ENCODE measurements at places on chromosomes 5 and 9. TPM values are rescaled to one million over a fixed set of nuclear protein-coding genes. Genes with fewer than 3 reads are reported as not detected.

DNA sequence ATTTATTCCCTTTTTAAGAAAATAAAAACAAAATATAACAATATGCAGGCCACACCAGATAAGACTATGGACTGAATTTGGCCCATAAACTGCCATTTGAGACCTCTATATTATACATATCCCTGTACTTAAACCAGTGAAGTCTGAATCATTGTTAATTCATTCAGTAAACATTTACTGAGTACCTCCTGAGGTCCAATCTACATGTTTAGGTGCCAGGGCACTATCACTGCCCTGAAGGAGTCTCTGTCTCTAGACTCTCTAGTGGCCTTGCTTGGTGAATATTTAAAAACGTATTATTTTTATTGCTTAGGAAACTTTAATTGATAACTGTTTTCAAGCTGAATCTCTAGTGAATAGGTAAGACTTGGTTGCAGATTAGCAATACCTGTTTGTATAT is 74.7 kb upstream of the ELL2 start:
- no peak for DNase-seq

DNA sequence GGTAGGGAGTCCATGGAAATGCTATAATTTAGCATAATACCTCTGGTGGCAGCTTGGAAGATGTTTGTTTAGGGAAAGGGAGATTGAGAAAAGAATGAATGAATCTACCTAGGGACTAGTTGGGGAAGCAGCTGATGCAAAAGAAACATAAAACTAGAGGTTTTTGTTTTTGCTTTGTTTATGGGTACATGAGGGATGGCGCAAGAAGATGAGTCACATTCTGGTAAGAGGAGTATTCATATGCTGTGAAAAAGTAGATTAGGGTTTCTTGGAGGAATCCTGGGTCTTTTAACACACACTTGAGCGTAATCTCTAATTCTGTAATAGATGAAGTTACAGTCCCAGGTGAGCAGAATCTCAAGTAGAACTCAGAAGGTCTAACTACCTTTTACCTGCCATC is 17.1 kb downstream of the C9orf43 start:
- no peak for DNase-seq

The TTC23L gene
- 0.10 TPM for total RNA-seq

The PDZD2 gene
- 0.05 TPM for total RNA-seq

- DNase-seq: no peak
Observed at GRCh38 chr9:23842565-23843129, 16.6 kb upstream of the ELAVL2 start.

- DNase-seq: no peak
Observed at GRCh38 chr5:98308960-98309359, 464.5 kb upstream of the RGMB start.

GRCh38 chr9:91059713-91060112 is 258.1 kb downstream of the SYK start:
- no peak for DNase-seq

DNA sequence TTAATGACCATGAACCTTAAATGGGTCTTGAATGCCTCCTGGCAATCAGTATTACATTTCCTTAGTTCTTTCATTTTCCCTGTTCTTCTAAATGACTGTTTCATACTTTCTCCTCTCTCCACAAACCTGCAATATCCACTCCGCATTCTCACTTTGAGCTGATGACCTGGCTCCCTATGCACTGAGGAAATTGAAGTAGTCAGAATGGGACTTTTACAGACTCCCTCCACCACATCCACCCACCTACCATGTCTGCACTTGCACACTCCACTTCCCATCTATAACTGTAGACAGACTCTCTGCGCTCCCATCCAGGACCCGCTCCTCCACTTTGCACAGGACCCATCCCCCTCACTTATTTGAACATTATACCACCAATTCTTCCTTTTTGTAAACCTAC is 36.2 kb upstream of the GZMA start:
- no peak for DNase-seq

GRCh38 chr5:180790020-180790419 is 12.6 kb downstream of the MGAT1 start:
- DNase-seq: no peak

DNA sequence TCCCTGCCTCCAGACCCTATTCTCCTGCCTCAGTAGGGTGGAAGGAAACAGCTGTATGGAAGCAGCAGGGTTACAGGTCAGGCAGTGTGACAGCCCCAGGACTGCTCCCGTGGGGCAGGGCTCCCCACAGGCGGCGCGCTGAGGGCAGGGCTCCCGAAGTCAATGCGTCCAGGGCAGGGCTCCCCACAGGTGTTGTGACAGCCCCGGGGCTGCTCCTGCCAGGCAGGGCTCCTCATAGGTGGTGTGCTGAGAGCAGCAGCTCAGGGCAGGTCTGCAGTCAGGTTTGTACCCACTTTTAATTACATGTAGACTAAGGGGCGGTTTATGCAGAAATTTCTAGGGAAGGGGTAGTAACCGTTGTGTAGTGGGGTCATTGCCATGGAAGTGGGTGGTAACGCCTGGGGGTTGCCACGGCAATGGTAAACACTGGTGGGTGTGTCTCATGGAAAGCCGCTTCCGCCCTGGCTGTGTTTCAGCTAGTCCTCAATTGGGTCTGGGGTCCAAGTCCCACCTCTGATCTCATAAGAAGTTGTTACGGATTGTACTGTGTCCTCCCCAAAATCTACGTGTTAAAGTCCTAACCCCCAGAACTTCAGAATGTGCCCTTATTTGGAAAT is 16.7 kb upstream of the TERT start:
- DNase-seq: no peak

- no peak for DNase-seq
Observed at GRCh38 chr5:527646-528628, 3.7 kb upstream of the SLC9A3 start.

DNA sequence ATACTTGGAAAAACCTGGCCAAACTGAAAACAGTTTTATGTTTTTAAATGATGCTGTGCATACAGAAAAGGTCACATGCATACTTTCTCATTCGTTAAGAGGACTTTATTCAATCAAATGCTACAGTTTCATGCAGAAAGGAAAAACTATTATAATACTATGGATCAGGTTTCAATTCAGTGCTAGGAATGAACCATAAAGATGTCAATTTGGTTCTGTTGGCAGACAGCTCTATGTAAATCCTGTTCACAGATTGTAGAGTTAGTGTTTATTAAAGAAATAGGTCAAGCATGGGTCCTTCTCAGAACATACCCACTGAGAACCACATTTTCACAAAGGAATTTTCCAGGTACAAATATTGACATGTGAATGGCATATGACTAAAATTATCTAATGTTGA is 57.1 kb downstream of the RETREG1 start:
- no peak for DNase-seq

DNA sequence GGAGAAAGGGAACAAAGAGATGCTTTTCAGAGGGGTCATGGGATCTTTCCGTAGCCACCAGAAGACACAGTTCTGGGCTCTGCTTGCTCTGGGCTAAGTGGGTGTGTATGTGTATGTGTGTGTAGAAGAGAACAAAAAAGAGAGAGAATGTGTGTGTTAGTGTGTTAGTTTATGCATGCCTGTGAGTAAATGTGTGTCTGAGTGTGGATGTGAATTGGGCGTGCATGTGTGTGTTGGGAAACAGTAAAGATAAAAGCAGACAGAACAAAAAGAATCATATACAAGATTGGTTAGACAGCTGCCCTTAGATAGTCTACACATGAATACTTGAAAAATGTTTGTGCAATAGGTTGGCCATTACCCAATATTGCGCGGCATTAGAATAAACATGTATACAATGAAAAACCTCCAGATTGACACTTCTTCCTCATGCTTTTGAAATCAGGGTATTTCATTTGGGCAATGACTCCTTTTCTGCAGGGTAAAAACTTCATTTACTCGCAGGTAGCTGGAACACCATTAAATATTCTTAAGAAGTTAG is 36.5 kb upstream of the HSPA9 start:
- DNase-seq: no peak

DNA sequence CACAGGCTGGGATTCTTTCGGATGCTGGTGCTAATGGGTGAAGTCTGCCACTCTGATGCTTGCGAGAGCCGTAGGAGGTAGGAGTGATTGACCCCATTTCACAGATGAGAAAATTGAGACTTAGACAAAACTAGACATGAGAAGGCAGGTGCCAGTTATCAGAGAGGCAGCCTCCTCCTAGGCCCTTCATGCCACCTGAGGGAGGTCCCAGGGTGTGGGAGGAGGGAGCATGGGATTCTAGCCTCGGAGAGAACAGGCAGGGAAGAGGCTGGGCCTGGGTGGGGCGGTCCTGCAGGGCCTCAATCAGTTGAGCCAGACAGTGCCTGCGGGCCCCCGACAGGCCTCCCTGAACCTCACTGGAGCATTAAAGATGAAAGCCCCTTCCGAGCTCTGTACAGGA is 112.4 kb downstream of the COL23A1 start:
- DNase-seq: no peak

The NANS gene
- 49.1 TPM for total RNA-seq

DNA sequence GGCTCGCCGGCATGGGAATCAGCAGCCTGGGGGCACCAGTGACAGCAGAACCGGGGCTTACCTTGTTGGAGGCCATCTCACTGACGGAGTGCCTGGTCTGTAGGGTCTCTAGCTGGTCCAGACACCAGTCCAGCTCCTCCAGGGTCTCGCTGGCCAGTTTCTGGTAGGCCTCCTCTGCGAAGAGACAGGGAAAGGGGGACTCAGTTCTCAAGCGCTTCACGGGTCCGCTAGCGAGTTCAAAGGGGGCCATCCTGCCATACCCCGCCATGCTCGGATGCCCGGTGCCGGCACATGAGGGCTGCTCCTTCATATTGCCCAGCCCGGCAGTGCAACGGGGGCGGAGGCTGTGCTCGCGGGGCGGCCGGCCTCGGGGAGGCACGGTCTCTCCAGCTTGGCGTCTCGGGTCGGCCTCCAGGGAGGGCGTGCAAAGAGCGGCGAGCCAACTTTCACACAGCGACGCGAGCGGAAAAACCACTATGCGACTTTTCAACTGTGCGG is 456.0 kb downstream of the RAB3C start:
- no peak for DNase-seq

The MBLAC2 gene
- 3.4 TPM for total RNA-seq

The ERAP2 gene
- 11.2 TPM for total RNA-seq

The PCDHB16 gene
- not detected for total RNA-seq

The SLC24A2 gene
- not detected for total RNA-seq

- DNase-seq: no peak
Observed at GRCh38 chr5:135207866-135208265, 173.8 kb upstream of the PITX1 start.

GRCh38 chr5:61464512-61464911 is 132.5 kb downstream of the ZSWIM6 start:
- DNase-seq: no peak

The FKBP15 gene
- 25.9 TPM for total RNA-seq

DNA sequence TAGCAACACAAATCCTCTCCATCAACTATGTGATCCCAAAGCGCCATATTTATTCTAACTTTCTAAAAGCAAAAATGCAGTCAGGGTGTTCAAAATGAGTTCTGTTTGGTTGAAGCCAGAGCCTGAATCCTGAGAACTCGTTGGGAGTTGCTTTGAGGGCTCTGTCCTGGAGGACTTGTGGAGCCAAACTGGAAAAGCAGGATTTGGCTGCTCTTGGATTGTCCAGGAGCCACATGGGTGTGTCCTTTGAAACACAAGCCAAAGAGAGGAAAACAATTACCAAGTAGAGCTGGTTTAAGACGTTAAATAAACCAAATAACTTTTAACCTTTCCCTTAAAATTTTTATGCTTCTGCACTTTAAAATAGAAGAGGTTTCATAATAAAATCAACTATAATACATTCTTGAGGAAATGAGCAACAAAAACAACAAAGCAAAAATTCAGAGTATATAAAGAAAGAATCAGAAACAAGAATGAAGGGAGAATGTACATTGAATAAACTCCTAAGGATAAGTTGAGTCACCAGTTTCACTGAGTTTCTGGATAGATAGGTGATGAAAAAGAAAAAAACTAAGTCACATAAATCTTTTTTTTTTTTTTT is 13.5 kb downstream of the C5orf46 start:
- DNase-seq: no peak

The TSSK1B gene
- not detected for total RNA-seq

GRCh38 chr9:101481261-101481660 is 45.7 kb upstream of the ALDOB start:
- DNase-seq: no peak

- DNase-seq: no peak
Observed at GRCh38 chr5:150227606-150228273, 37.9 kb downstream of the SLC6A7 start.

- no peak for DNase-seq
Observed at GRCh38 chr9:88873635-88874034, 117.6 kb upstream of the S1PR3 start.

The FBXL7 gene
- not detected for total RNA-seq

- no peak for DNase-seq
Observed at GRCh38 chr5:169331292-169331852, 30.4 kb upstream of the SLIT3 start.

- no peak for DNase-seq
Observed at GRCh38 chr5:159206368-159206767, 3.0 kb downstream of the RNF145 start.

The PCDHA10 gene
- not detected for total RNA-seq

DNA sequence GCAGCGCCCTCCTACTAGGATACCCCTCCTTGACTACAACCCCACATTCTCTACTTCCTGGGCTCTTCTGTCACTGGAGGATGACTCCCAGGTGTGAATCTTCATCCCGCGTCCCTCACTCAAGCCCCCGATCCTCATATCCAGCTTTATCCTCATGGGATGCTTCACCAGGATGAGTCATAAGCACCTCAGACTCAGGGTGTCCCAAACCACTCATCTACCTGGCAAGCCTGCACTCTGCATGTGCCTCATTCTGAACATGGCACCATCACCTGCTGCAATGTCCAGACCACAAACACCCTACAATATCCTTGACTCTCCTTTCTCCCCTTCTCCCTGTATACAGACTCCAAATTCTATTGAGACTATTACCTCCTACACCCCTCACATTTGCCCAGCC is 1.5 kb upstream of the TGFBI start:
- no peak for DNase-seq

DNA sequence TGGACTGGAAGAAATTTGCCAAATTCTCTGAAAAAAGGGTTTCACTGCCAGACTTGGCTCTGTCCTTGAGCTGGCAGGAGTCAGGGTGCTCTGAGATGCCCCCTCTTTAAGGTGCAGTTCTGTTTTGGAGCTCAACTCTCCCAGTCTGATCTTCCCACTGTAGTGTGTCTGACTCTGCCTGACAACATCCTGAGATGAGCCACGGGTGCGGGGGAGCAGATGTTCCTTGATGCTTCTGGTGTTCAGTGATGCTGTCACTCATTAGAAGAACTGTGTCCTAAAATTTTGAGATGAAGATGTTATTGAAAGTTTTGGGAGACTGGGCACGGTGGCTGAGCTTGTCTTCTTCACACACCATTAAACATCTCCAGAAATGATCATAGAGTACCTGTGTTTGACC is 78.2 kb downstream of the BASP1 start:
- no peak for DNase-seq

The IL4 gene
- total RNA-seq: 17.9 TPM

GRCh38 chr5:58891086-58891970 is 308.5 kb downstream of the RAB3C start:
- peak; percentile 63 for DNase-seq

- no peak for DNase-seq
Observed at GRCh38 chr5:154753792-154754191, 1.4 kb upstream of the LARP1 start.

- no peak for DNase-seq
Observed at GRCh38 chr9:4235871-4236804, 63.7 kb downstream of the GLIS3 start.

- DNase-seq: no peak
Observed at GRCh38 chr9:127979333-127980059, 1.3 kb downstream of the EEIG1 start.

The OSMR gene
- total RNA-seq: 0.08 TPM

The OMD gene
- total RNA-seq: not detected

Data from activated T-cell treated with anti-CD3 and anti-CD28 coated beads, Interleukin-2, amount 50 U/mL, for 4 hours (primary cell).